ENCODE measurements at places on chromosomes 2 and 18. TPM values are rescaled to one million over a fixed set of nuclear protein-coding genes. Genes with fewer than 3 reads are reported as not detected.

DNA sequence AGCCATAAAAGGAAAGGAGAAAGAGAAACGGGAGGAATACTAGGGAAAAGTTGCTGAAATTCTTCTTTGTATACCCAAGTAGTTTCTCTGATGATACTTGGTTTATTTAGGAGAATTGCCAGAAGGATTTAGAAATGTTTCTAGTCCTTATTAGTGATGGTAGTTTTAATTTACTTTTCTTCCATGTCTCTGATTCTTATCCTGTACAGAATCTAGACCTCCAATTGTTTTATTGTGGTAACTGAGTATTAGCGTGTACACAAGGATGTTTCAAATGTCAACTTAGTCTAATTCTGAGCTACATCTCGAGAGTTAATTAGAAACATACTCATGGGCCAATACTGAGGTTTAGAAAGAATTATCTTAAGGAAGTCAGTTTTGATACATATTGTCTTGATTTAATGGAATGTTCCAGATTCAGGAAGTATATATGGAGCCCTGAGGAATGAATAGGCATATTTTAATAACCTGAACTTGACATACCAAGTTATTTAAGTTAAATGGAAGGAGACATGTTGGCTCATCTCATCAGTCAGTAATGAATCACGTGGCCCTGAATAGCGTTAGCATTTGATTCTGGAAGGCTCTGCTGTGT lies 219.6 kb downstream of the LTBP1 start:
- H3K27ac ChIP-seq, result no peak overlapping the region
- no peaks in the 10 kb centered on the region for H3K27me3 ChIP-seq
- no peaks in the 10 kb centered on the region for H3K36me3 ChIP-seq
- H3K4me3 ChIP-seq, result no peak overlapping the region
- H3K4me1 ChIP-seq, result no peaks in the 10 kb centered on the region

TXNDC2 gene
- not detected for total RNA-seq

MOGAT1 gene
- 1.7 TPM for total RNA-seq

IHH gene
- total RNA-seq, result 4.4 TPM

GRCh38 chr2:224937887-224938286 lies 104.4 kb downstream of the DOCK10 start:
- H3K27me3 ChIP-seq, result no peaks in the 10 kb centered on the region
- H3K4me3 ChIP-seq, result no peak overlapping the region
- DNase-seq, result no peak
- no peak overlapping the region for H3K27ac ChIP-seq

DNA sequence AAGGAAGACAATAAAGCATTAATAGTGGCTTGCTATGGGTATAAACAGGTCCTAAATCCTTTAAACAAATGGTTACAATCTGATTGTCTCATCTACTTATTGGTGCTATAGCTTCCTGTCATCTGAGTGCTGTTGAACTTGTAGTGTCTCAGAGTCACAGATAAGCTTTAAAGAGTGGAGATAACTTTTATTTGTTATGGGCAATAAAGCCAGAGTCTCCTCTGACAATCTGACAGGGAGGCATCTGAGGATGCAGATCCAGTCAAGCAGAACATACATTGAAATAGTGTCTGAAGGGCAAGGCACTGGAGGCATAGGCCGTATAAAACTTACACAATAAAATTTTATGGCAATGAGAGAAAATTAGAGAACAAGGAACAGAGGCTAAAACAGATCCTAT lies 1132.4 kb upstream of the CDH2 start:
- H3K4me3 ChIP-seq, result no peak overlapping the region
- H3K4me1 ChIP-seq, result no peaks in the 10 kb centered on the region
- no peak overlapping the region for H3K27ac ChIP-seq

- no peak overlapping the region for H3K4me3 ChIP-seq
- DNase-seq, result peak; percentile 33
- no peaks in the 10 kb centered on the region for H3K4me1 ChIP-seq
- no peaks in the 10 kb centered on the region for H3K36me3 ChIP-seq
These were observed 414.0 kb downstream of the ERBB4 start for GRCh38 chr2:212124598-212124997.

GRCh38 chr2:69628325-69629021 lies 15.1 kb downstream of the AAK1 start:
- peaks cover 1% of the 10 kb centered on the region for H3K36me3 ChIP-seq
- H3K4me1 ChIP-seq, result peaks cover 30% of the 10 kb centered on the region
- no peak overlapping the region for H3K4me3 ChIP-seq
- H3K27me3 ChIP-seq, result no peaks in the 10 kb centered on the region
- no peak overlapping the region for H3K27ac ChIP-seq

GRCh38 chr18:35635170-35635569 lies 53.6 kb downstream of the GALNT1 start:
- peak; percentile 43 for DNase-seq
- H3K27ac ChIP-seq, result no peak overlapping the region
- H3K27me3 ChIP-seq, result no peaks in the 10 kb centered on the region
- no peaks in the 10 kb centered on the region for H3K36me3 ChIP-seq
- no peaks in the 10 kb centered on the region for H3K4me1 ChIP-seq

DNA sequence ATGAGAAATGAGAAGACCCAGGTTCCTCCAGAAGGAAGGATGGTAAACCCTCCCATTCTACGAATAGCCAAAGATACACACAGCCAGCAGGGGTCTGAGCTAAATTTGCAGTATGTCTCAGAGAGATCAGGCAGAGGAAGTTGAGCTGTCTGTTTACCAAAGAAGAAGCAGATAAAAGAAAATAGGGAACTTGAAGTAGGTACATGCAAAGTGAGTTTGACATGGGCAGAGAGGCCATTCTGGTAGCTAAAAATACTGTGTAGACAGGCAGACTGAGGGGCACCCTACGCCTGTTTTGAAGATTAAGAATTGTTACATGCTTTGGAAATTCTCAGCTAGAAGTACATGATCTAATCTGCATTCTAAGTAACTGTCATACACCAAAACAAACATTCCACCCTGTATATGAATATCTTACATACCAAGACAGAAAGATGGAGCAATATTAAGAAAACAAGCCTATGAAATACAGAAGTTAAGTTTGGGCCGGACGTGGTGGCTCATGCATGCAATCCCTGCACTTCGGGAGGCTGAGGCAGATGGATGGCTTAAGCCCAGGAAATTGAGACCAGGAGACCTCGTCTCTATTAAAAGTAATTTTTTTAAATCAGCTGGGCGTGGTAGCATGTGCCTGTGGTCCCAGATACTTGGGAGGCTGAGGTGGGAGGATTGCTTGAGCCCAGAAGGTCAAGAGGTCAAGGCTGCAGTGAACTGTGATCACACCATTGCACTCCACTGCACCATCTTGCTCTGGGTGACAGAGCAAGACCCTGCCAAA lies 157.9 kb downstream of the ANKRD44 start:
- peaks cover 4% of the 10 kb centered on the region for H3K4me1 ChIP-seq
- no peak for DNase-seq
- H3K36me3 ChIP-seq, result no peaks in the 10 kb centered on the region
- H3K27ac ChIP-seq, result peak overlapping the region; percentile 24

DNA sequence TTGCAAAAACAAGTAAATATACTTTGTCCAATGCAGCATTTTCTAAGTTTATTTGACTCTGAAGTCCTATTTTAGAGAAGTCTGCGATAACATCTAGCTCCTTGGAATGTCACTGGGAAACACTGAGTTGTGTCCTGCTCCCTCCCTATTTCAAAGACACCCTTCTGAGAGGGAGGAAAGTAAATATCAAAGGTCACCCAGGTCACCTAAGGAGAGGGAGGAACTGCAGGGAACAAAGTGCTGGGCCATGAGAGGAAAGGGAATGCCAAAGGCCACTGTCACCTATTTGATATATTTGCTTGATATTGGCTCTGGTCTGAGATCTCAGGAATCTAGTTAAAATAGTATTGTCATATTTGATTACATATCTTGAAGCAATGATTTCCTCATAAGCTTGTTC lies 201.3 kb downstream of the GCA start:
- no peaks in the 10 kb centered on the region for H3K36me3 ChIP-seq
- H3K27me3 ChIP-seq, result no peaks in the 10 kb centered on the region
- H3K4me3 ChIP-seq, result no peak overlapping the region

- no peaks in the 10 kb centered on the region for H3K36me3 ChIP-seq
- H3K4me1 ChIP-seq, result peaks cover 3% of the 10 kb centered on the region
- no peaks in the 10 kb centered on the region for H3K27me3 ChIP-seq
- no peak overlapping the region for H3K4me3 ChIP-seq
- DNase-seq, result no peak
These were observed 60.6 kb downstream of the PTPN4 start for GRCh38 chr2:119820275-119820674.

AGBL5 gene
- 22.3 TPM for total RNA-seq

SCN7A gene
- total RNA-seq, result 39.8 TPM

KCNK3 gene
- 27.7 TPM for total RNA-seq

DNA sequence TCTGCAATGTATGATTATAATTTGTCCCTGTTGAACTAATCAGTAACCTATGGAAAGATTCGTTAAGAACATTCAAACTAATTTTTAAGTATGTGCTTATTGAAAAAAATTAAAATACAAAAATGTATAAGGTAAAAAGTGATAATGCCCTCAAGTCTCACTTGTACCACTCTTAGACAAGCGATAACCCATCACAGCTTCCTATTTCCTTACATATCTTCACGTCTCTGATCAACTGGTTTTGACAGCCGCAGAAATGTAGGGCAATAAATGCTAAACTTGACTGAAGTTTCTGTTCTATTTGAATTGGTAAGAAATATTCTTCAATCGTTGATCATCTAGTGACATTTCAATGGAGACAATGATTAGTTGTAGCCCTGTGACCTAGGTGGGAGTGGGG lies 112.5 kb downstream of the TCF4 start:
- DNase-seq, result no peak
- no peak overlapping the region for H3K27ac ChIP-seq
- no peaks in the 10 kb centered on the region for H3K27me3 ChIP-seq
- peaks cover 14% of the 10 kb centered on the region for H3K4me1 ChIP-seq
- no peaks in the 10 kb centered on the region for H3K36me3 ChIP-seq

BCL11A gene
- total RNA-seq, result 21.1 TPM

GRCh38 chr18:73615506-73615905 lies 532.1 kb downstream of the FBXO15 start:
- H3K4me1 ChIP-seq, result no peaks in the 10 kb centered on the region
- H3K36me3 ChIP-seq, result no peaks in the 10 kb centered on the region
- H3K27ac ChIP-seq, result no peak overlapping the region
- H3K27me3 ChIP-seq, result no peaks in the 10 kb centered on the region
- no peak overlapping the region for H3K4me3 ChIP-seq

DNA sequence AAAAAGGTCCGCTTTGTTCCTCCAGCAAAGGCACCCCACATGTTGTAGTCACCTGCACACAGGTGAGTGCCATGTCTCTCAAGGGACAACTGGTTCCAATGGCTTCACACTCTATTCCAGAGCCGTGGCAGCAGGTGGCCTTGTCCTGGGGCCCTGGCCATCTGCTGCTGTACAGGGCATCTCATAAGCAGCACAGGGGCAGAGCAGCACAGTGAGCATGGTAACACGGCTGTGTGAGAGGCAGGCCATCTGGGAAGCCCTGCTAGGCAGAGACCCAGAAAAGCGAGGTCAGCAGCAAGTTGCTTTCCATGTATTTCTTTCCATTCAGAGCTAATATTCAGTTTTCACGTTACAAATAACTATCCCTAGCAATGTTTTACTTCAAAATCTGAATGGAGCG lies 54.7 kb downstream of the CMPK2 start:
- H3K4me1 ChIP-seq, result peaks cover 4% of the 10 kb centered on the region
- no peak overlapping the region for H3K27ac ChIP-seq
- no peak overlapping the region for H3K4me3 ChIP-seq
- H3K36me3 ChIP-seq, result no peaks in the 10 kb centered on the region
- DNase-seq, result no peak

DNA sequence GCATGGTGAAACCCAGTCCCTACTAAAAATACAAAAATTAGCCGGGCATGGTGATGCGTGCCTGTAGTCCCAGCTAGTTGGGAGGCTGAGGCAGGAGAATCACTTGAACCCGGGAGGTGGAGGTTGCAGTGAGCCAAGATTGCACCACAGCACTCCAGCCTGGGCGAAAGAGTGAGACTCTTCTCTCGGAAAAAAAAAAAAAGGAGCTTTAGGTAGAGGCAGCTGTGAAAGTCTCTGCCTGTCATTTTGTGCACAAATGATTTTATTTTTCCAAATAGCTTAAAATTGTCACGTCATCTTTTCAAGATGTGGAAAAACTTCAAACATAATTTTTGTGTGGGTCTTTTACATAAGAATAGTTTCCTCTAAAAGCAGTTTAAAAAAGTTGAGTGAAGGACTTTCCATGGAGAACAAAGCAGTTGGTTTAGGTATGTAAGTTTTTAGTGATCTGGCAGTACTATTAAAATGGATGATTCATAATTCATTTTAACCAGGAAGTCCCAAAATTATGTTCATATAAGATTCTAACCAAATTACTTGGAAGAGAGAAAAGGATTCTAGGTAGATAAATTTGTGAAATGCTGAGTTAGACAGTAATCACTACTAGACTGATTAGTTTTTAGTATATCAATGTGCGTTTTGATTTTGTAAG lies 11.5 kb downstream of the CCNYL1 start:
- no peaks in the 10 kb centered on the region for H3K4me1 ChIP-seq
- no peak for DNase-seq
- H3K4me3 ChIP-seq, result no peak overlapping the region
- H3K27me3 ChIP-seq, result no peaks in the 10 kb centered on the region
- H3K27ac ChIP-seq, result no peak overlapping the region

SLC11A1 gene
- 262 TPM for total RNA-seq

DNA sequence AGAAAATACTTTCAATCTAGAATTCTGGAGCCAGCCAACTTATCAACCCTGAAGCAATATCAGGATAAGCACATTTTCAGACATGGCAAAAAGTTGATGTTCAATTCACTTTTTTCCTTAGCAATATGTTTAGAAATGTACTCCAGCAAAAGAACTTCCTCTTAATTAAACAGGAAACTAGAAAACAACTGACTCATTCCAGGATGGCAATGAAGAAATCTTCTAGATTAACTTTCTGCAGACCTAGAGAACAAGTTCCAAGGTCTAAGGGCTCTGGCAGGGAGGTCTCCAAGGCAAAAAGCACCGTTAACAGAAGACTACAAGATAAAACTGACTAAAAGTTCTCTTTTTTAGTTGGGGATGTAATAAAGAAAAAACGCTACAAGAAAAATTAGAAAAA lies 69.2 kb upstream of the VWC2L start:
- H3K27ac ChIP-seq, result no peak overlapping the region
- no peaks in the 10 kb centered on the region for H3K27me3 ChIP-seq
- DNase-seq, result no peak

DNA sequence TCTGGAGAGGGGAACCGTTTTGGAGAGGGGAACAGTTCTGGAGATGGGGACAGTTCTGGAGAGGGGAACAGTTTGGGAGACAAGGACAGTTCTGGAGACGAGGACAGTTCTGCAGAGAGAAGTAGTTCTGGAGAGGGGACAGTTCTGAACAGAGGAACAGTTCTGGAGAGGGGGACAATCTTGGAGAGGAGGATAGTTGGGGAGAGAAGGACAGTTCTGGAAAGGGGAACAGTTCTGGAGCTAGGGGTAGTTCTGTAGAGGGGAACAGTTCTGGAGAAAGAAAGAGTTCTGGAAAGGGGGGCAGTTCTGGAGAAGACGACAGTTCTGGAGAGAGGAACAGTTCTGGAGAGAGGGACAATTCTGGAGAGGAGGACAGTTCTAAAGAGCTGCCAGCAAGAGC lies 745.9 kb downstream of the GALR1 start:
- H3K4me3 ChIP-seq, result no peak overlapping the region
- H3K27me3 ChIP-seq, result no peaks in the 10 kb centered on the region
- no peak for DNase-seq

- H3K36me3 ChIP-seq, result no peaks in the 10 kb centered on the region
- H3K27me3 ChIP-seq, result no peaks in the 10 kb centered on the region
- no peak for DNase-seq
- peaks cover 5% of the 10 kb centered on the region for H3K4me1 ChIP-seq
- no peak overlapping the region for H3K27ac ChIP-seq
These were observed 84.5 kb upstream of the PGAP1 start for GRCh38 chr2:197011021-197011417.

- no peak overlapping the region for H3K27ac ChIP-seq
- DNase-seq, result no peak
- no peaks in the 10 kb centered on the region for H3K27me3 ChIP-seq
- no peak overlapping the region for H3K4me3 ChIP-seq
- H3K4me1 ChIP-seq, result no peaks in the 10 kb centered on the region
These were observed 315.8 kb upstream of the POU3F3 start for GRCh38 chr2:104538077-104538476.

All from lung (tissue), 17 donors.